Sigmoid colon (tissue), 7 donors: ENCODE measurements at places on chromosomes 12 and 14.

DNA sequence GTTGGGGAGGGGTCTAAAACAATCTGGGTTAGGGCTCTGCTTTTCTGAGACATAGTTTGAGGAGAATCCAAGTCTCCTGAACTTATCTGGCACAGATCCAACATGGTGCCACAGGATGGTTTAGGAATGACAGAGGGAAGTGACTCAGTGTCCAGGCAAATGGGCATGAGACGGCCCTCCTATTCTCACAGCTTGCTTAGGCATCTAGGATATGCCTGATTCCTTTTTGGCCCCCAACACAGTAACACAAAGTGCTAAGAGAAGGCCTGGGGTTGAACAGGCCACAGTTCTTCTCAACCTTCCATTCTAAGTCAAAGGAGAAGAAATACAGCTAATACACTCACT lies 117.7 kb downstream of the ZFP36L1 start:
- peak; percentile 19 for DNase-seq

- DNase-seq, result no peak
These were observed 286.3 kb upstream of the ATP2B1 start for GRCh38 chr12:89994911-89995310.

- no peak for DNase-seq
These were observed 31.1 kb downstream of the PITPNM2 start for GRCh38 chr12:123119808-123120207.

DNA sequence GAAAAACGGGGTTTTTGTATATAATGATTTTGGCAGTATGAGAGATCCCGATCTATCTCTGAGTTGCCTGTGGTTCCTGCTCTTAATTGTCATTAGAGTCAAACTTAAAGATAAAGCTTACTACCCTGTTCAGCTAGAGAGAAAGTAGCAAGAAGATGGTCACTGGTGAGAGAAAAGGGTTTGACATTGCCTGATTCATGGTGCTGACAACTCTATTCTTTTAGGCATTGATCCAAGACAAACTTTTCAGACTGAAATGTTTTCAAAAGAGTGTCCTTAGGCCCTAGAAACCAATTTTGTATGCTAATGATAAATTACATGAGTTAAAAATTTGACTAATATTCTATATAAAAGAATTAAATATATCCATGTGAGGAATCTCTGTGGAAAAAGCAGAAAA lies 35.1 kb downstream of the PELI2 start:
- no peak for DNase-seq

DNA sequence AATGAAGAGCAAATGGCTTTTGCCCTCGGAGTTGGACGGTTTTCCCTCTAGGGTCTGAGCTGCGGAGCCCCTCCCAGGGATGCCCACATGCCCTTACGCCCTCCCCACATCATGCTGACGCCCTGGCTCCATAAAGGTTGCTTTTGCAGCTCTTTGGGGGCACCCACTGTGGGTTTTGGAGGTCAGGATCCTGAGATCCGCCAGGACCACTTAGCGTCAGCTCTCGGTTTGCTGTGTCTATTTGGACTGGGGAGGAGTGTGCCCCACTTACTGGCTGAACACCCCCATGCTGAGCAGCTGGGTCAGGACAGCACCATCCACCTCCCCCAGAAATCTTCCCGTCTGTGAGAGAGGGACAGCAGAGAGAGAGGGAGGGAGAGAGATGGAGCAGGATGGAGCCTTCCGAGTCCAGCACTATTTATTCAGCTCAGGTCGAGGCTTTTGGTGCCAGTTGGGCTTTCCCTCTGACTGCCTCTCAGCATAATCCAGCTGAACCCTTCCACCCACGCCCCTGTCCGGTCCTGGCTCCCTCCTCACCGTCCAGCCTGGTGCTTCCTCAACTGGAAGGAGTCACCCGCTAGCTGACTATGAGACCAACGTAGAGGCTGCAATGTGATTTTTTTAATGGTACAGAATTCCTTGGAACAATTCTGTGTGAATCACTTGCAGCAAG lies 18.9 kb upstream of the LRTM2 start:
- DNase-seq, result no peak
